Fibroblast of skin of abdomen (primary cell): ENCODE measurements at places on chromosomes 5 and 9.

GRCh38 chr9:114718801-114719221 is 36.8 kb upstream of the TEX48 start:
- no peak for DNase-seq

DNA sequence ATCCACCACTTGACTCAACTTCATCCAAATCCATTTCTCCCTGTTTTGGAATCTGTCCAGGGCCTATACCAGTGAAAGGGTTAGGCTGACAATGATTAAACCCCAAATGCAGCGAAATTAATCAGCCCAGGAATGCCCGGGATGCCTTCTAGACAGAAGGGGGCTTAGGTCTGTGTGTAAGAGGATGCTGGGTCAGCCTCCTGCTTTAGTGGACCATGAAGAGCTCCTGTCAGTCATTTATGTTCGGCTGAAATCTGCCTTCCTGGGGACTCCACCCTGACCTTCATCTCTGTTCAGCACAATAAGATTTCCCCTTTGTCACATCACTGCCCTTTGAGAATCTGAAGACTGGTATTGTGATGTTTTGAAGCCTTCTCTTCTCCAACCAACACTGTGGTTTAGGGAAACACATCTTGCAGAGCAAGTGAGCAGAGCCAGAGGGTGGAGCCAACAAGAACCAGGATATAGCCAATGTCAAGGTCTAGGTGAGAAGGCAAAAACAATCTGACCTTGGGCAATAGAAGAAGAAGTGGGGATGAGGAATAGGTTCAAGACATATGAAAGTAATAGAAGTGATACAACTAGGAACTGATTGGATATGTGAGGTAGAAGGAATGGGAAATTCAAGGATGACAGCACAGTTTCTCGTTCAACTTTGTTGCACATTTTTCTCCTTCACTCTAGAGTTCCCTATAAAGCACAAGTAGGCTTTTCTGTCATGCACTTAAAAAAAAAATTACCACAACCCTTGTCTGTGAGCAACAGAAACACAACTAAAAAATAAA is 234.4 kb downstream of the ARHGAP26 start:
- peak; percentile 36 for DNase-seq

DNA sequence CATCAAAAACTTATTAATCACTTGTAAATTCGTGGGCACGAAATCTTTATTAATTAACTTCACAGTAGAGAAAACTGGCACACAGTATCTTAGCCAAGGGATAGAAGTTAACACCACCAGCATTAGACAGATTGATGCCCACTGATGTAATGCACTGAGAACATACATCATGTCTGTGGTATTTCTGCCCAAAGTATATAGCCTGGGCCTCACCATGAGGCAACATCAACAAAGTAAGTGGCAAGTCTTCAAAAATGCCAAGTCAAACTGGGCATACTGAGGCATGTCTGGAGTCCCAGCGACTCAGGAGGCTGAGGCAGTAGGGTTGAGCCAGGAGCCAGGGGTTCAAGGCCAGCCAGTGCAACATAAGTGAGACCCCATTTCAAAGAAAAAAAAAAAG is 79.5 kb downstream of the GLIS3 start:
- DNase-seq, result no peak

- peak; percentile 67 for DNase-seq
Measured at GRCh38 chr5:41527201-41527779, 16.9 kb upstream of the PLCXD3 start.

GRCh38 chr9:98884849-98885248 is 58.9 kb upstream of the COL15A1 start:
- no peak for DNase-seq

DNA sequence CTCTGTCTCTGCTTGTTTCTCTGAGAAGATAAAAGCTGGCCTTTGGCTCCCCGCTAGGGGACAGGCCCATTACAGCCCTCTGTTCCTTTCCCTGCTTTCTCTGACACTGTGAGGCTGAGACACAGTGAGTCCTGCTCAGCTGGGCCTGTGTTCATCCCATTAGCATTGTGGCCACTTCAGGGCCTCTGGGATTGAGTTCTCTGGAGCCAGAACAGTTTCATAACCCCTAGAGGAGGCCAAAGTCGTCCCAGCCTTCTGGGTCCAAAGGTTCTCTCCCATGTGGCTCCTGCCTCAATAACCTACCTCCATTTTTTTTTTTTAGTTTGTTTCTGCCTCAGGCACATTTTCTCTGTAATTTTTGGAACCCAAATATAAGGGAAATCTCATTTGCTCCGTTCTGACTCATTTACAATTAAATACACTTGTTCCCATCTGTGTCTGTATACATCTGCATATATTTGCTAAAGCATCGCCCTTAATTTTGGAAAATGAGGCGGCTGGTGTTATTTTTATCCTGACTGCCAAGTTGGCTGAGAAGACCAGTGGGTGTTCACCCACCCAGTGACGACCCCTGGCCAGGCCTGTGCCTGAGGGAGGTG is 27.3 kb upstream of the CTNNA1 start:
- DNase-seq, result no peak

DNA sequence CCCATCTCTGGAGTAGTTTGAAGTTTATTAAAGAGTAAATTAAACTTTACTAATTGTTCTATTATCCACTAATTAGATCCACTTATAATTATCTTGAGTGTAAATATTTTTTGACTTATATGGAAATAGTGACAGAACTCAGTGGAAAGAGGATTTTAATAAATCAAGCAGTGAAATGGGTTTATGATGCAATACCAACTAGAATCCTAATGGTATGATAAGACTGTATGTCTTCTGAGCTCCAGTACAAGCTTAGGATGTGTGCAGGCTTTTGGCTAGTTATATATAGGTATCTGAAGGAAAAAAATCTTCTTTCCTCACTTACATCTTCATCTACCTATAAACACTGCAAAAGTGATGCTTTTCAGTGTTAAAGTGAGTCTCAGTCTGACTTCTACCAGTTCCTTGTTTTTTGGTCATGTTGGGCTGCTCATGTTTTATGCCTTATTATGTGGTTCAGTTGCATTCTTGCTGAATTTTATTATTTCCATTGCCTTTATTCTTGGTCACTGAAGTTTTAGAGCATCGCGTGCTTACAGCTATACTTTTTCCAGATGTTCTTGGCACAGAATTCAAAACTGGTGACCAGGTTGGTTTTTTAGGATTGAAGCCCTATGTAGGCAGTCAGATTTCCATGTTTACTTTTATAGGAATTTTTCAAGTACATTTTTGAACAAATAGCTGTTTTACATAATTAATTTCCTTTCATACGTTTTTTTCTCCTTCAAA is 30.5 kb downstream of the XRCC4 start:
- DNase-seq, result peak; percentile 39
